Effector CD4-positive, alpha-beta T cell (primary cell): ENCODE measurements at places on chromosomes 3 and 15.

DNA sequence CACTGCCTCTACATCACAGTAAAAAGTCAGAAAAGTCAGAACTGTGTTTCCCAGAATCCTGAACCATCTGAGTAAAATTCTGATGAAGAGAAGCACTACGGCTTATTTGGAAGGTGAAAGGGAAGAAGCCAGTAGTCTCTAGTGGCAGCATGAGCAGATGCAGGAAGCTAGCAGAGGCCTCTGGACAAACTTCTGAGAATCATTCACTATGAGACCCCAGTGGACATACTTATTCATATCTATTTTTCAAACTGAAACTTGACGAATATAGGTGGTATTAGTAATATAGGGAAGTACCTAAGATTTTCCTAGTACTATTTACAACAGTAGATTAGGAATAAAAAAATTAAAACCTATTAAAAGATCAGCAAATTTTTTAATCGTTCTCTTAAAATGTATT is 272.8 kb upstream of the TTC14 start:
- no peak for DNase-seq

DNA sequence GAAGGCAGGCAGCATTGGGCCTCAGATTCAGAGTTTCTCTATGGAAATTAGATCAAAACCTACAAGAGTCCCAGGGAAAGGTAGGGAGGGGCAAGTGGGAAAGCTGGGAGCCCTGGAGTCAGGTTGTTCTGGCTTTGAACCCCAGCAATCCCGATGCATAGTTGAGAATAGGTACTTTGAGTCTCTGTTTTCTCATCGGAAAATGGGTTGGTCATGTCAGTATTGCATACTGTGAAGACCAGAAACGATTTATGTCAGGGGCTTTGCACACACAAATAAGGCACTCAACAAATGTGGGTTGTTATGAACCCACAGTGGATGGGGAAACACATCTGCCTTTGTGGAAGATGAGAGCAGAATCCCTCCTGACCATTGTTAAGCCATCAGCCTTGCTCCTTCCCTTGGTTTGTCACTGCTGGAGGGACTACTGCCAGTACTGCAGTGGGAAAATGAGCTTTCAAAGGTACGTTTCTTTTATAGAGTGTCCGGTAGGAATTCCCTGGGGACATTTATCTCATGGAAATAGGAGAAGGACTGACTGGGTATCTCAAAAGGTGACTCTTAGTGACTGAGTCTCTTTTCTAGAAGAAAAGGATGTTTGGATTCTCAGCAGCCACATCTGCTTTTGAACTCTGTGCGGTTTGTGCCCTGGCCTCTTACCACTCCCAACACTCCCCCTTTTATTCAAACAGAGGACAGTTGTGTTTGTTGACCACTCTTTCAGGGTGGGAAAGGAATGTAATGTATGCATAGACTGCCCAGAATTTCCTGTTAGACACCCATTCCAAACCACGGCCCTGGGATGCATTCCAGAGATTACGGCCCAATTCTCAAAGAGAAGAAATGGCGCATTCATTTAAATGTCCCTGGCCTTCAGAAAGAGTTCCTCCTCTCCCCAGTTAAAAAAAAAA is 54.6 kb upstream of the VILL start:
- DNase-seq, result no peak

DNA sequence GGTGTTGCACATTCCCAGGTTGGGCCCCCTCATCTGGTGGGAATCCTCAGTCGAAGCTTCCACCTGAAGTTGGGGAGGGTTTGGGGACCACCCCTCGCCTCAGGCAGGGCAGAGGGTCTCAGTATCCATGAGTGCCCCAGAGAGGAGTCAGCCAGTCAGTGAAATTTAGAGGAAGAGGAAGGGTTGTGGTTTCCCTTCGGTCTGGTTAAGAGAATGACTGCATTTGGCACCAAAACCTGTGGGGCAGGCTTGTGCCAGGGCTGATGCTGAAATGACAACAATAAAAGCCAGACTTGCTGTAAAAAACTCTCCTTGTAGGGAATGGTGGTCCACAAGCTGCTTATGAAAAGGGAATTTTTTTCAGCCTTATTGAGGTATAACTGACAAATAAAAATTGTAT is 22.6 kb downstream of the LMCD1 start:
- no peak for DNase-seq

DNA sequence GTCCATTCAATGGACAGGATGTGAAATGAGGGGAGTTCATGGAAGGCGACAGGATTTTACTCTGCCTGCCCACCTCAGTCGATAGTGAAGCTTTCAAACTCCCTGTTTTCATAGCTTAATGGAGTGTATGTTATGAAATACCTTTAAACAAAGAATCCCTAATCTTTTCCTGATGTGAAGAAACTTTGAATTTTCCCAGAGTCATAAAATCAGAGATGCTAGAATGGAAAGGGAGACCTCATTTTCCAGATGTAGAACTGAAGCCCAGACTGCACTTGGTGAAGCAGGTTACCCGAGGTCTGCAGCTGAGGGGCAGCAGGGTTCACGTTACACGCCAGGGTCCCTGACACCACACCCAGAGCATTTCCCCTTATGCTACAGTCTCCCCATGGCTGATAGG is 34.7 kb upstream of the LACTB start:
- no peak for DNase-seq

- no peak for DNase-seq
These were observed 3.8 kb upstream of the SLCO3A1 start for GRCh38 chr15:91849749-91850161.

DNA sequence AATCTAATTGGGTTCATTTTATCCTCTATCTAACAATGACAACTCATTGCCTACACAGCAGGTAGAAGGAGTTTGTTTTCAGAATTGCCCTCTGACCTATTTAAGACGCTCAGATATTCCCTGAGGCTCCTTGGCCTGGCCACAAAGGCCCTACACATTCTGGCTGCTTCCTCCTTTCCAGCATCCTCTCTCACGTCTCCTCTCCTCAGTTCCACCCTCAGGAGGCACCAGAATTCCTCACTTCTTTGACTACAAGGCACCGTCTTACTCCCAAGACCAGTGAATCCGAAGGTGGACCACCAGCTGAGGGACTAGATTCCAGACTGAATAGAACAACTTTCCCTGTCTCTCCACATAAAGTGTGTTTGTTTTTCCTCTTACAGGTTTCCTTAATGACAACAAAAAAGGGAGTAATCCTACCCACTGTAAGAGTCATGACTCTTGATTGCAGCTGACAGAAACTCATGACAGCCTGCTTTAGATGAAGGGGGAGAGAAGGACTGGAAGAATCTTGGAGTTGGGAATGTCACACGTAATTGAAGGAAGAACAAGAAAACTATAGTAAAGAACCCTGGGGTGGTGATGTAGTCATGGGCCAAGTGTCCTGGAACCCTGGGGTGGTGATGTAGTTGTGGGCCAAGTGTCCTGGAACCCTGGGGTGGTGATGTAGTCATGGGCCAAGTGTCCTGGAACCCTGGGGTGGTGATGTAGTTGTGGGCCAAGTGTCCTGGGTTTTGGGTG is 22.0 kb upstream of the MUC20 start:
- no peak for DNase-seq

DNA sequence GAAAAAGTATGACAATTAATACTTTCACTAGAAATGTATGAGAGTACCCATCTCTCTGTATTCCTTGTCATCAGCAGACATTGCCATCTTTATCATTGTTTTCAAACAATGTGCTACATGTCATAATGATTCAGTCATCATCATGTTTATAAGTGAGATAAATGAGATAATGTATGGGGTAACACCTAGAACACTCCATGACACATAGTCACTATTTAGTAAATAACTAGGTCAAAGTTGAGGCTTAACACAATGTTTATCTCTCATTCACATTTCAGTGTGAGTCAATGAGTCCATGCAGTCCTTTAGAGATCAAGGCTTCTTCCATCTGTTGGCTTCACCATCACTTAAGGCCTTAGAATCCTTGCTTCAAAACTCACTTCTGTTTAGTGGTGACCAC is 70.0 kb downstream of the NLGN1 start:
- no peak for DNase-seq
